ENCODE measurements at places on chromosomes 6 and 20.
A peak's percentile ranks its signal among the peaks of the same experiment; 100 is the strongest.

DNA sequence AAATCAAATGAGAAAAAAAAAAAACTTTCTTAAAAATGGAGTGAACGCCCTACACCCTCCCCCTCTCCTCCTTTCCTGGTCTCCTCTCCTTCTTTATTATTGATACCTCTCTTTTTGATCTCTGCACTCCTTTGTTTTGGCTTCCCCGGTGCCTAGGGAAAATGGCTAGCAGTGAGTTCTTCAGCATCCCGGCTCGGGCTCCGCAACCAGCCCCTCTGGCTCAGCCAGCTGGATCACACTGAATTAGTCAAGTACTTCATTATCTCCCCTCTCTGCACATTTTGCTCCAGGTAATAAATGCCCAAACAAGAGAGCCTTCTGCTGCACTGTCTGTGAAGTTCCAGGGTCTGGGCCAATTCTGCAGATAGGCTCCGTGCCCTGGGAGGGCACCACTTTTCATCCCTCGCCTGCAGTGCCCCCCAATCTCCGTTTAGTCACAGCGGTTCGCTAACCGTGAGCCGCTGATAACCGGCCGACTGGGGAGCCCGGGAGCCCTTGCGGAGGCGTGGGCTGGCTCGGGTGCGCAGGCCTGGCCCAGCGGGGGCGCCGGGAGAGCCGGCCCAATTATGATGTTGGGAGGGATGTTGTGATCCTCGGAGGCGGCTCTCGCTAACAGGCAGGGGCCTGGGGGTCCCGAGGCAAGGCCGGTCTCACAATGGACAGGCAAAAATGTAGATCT is 301.9 kb downstream of the TFAP2A start:
- no peak for DNase-seq

GRCh38 chr6:166739117-166739975 is 112.3 kb upstream of the RPS6KA2 start:
- no peak for DNase-seq

DNA sequence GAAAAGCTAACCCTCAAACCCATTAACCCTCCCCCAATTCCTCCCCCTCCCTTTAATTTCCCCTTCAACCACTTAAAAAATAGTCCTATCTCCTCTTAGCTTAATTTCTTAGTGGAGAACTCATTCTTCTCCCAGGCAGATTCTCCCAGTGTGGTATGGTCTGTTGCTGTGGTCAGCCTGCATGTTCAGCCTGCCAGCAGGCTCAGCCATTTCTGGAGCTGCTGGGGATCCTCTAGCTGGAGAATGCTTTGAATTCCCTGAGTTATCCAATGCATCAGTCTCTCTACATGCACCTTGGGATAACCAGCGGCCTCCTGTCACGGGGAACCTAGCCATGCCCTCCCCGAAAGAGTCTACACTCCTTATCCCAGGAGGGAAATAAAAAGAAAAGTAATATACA is 375.4 kb upstream of the RSPO3 start:
- DNase-seq = no peak

- DNase-seq = no peak
Measured at GRCh38 chr6:50978380-50979170, 159.9 kb downstream of the TFAP2B start.

GRCh38 chr6:108877046-108877751 is 29.0 kb downstream of the ARMC2 start:
- no peak for DNase-seq

- DNase-seq = no peak
Measured at GRCh38 chr20:57457243-57458095, 66.3 kb downstream of the RBM38 start.

DNA sequence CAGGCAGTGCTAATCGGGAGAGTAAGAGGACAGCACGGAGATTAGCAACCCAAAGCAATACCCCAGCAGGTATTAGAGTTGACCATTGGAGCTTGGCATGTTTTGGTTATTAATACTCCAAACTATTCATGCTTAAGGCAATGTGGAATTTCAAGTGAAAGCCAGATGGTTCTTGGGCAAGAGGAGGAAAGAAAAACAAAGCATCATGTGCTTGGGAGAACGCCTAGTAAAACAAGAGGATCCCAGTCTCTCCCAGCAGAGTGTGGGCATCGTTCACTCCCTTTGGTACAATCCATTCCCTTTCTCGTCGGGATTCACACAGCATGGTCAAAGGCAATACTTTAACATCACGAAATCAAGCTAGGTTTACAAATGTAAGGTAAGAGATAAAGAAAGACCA is 349.8 kb downstream of the PRKN start:
- peak; percentile 46 for DNase-seq
